Natural killer cell (primary cell): ENCODE measurements at places on chromosomes 6 and 20.

GRCh38 chr6:166206066-166206465 is 38.4 kb upstream of the TBXT start:
- DNase-seq: no peak

- no peak for DNase-seq
These were observed 287.8 kb downstream of the PTPRT start for GRCh38 chr20:42901689-42902440.

GRCh38 chr6:45880159-45880558 is 135.5 kb downstream of the CLIC5 start:
- no peak for DNase-seq

DNA sequence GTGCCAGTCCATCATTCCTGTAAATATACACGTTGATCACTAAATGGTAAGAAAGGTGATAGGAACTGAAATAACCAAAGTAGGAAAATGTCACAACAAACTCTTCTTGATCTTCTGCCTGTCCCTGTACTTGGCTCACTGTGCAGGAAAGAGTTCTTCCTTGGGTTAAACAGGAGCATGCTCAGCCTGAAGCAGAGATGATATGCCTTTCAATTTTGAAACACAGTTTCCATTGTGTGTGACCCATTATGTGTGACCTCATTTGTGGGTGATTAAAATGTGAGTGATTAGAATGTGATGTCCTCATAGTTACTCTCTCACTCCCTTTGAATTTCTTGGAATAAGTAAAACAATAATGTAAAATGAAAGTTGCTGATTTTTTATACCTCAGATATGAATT is 427.2 kb upstream of the AGPAT4 start:
- DNase-seq: no peak
